Activated T-helper 1 cell treated with Interleukin-2 at 50 U/mL for 16 hours (primary cell): ENCODE measurements at places on chromosomes 6 and 20.
A peak's percentile ranks its signal among the peaks of the same experiment; 100 is the strongest.

DNA sequence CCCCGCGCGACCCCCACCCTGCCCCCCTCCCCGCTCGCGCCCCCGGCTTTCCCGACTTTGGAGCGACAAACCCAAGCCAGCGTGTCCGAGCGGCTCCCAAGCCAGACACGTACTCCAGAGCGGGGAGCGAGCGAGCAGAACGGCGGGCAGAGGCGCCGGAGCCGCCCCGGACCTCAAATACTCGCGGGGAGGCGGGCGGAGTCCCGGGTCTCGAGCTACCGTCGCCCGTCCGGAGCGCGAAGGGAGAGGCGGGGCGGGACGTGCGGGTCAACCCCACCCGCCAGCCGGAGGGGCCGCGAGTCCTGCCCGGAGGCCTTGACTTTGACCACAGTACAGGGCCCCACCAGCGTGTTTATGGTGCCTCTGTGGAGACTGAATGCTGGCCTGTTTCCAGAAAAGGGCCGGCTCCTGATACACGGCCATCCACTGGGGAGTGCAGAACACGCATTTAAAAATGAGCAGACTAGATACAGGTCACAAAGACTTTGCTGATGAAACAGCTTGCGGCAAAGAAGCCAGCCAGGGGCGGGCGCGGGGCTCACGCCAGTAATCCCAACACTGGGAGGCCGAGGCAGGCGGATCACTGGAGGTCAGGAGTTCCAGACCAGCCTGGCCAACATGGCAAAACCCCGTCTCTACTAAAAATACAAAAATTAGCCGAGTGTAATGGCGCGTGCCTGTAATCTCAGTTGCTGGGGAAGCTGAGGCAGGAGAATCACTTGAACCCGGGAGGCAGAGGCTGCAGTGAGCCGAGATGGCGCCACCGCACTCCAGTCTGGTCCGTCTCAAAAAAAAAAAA is at the start of gene SERPINB6:
Gene SERPINB6 (minus strand): TSS at position 148 of the 799 bp plus-strand sequence. CDS start 12,235 bp downstream, outside the sequence.
- peak; percentile 18 for DNase-seq

GRCh38 chr6:80438772-80439171 is 332.3 kb downstream of the BCKDHB start:
- no peak for DNase-seq

- DNase-seq: no peak
Observed at GRCh38 chr6:151512481-151512880, 18.7 kb downstream of the CCDC170 start.

DNA sequence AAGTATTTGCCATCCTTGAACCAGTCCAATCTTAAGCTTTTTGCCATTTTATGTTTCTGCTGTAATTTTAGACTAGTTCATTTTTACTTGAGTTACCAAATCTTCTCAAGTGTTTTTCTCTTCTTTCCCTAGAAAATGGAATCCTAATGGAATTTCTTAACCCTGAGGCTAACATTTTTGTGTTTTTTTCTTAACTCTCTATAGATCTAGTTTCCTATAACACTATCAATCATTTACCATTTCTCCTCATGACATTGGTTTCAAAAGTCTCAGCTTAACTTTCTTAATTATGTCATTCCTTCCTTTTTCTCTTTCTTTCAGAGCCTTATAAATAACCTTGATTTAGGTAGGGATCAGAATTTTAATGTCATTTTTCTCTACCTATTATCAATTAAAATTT is 54.8 kb downstream of the SENP6 start:
- no peak for DNase-seq

DNA sequence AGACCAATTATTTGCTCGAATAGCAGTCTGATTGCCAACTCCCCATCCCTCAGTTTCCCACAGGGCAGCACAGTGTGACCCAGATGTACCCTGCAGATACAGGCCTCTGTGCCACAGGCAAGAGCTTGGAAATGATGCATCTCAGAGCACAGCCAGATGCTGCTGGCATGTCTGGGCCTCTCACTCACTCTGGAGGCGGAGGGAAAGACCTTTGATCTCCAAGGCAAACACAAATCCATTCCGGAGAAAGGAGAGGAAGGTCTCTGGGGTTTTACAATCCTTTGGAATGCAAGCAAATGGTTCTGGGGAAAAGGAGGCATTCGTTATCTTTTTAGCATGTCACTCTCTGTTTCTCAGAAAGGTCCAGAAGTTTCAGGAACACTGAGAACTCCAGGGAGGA is 74.2 kb downstream of the RIOK1 start:
- no peak for DNase-seq

- no peak for DNase-seq
Observed at GRCh38 chr6:38599966-38600550, 39.7 kb downstream of the BTBD9 start.

DNA sequence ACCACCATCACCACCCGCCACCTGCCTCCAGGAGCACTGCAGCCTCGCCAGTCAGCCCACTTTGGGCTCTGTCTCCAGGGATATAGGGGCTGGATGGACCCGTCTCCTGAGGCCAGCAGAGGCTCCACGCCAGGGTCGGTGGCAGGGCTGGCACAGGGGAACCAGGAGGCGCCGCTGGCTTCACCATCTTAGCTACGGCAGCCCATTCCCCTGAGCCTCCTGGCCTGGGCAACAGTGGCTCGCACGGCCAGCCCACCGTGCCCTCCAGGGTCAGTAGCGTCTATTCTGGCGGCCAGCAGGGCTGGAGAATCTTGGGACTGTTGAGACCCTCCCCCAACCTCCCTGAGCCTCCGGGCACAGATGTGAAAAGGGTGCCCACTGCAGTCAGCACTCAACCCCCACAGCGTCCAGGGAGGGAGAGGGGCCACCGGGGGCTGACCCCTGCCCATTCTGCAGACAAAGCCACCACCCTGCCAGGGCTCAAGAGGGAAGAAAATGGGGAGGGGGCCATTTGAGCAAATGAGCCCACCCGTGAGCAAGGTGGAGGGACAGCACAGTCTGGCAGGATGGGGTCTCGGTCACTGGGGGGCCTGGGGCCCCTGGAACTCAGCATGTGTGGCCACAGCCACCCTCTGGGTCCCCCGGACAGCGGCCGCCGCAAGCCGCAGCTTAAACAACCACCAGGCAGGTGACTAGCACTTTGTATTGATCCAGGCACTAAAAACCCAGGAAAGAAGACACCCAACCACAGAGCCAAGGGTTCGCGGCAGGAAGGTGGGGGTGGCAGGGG is 28.7 kb downstream of the KCNQ2 start:
- no peak for DNase-seq

- no peak for DNase-seq
Observed at GRCh38 chr6:132675749-132676148, 16.8 kb upstream of the TAAR1 start.

DNA sequence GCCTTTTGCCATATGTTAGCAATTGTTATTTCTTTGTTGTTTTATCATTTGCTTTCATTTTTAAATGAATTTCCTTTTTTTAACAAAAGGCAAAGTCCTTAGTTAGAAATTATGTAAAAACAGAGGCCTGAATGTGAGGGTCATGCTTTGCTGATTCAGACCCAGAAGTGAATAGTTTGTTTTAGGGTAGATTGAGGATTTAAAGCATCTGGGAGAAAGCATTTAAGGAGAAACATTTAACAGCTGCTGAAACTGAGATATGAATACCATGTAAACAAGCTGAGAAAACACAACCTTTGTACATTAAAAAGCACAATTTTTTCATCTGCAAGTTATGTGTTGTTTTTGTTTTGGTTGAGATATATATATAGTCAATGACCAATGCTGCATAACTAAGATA is 8.0 kb downstream of the HTR1B start:
- DNase-seq: no peak

- no peak for DNase-seq
Observed at GRCh38 chr20:57040466-57040865, 226.0 kb downstream of the BMP7 start.

DNA sequence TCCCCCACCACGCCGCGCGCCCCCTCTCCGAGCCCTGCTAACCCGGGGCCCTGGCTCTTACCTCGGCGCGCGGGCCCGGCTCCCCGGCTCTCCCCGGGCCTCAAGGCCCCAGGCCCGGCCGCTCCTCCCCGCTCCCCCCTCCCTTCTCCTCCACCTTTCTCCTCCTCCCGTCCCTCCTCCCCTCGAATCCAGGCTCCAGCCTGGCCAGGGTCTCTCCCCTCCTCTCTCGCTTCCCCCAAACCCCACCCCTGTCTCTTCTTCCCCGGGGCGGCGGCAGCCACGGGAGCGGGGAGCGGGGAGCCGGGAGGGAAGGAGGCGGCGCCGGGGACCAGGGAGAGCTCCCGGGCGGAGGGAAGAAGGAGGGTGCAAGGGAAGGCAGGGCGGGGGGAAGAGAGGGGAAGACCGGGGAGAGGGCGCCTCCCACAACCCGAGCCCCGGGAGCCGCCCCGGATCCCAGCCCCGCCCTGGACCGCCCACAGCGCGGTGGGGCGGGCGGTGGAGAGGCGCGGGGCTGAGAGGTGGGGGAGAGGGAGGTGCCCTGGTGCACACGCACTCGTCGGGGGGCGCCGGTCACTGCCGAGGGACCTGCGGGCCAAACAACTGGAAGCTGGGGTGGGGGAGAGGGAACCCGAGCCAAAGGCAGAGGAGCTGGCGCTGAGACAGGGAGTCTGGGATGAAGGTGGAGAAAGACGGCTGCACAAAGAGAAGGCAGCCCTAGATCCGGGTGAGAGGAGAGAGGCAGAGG is at the start of gene GABBR1:
Gene GABBR1 (minus strand): TSS at position 395 of the 745 bp plus-strand sequence. CDS start 798 bp downstream, outside the sequence.
- peak; percentile 66 for DNase-seq

DNA sequence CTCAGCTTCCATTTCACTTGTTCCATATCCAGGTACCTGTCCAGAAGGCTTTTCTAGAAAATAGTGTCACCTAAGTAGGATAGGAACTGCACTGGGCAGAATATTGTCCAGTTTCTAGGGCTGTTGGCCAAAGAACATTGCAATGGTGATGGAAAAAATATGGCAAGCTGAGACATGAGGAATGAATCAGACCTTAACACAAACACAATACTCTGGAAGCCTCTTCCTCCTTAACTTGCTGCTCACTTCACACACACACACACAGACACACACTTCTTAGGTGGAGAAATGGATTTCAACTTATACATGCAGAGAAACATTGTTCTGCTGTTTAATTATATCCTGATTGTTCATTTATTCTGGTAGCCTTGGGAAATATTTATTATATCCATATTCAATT is 203.0 kb upstream of the RGS17 start:
- DNase-seq: no peak

- DNase-seq: no peak
Observed at GRCh38 chr6:33659986-33660385, 38.9 kb downstream of the ITPR3 start.

- DNase-seq: no peak
Observed at GRCh38 chr20:8809107-8809953, 259.6 kb upstream of the PLCB4 start.

DNA sequence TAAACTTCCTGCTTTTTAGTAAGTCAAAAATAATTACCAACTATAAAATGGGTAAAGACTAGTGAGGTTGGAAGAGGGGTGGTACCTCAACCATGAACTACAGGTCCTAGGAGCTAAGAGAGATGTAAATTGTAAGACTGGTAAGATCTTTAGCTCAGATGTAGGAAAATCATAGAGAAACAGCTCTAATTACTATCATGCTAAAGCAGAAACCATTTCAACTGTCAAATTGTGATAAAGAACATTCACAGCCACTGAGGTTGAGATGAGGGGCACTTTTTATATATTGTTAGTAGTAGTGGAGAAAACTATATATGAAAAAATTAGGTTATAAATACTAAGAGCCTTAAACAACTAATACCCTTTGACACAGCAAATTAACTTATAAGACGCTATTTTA is 20.0 kb downstream of the CDK19 start:
- no peak for DNase-seq

GRCh38 chr6:131862476-131862875 is 54.7 kb downstream of the ENPP1 start:
- DNase-seq: no peak

DNA sequence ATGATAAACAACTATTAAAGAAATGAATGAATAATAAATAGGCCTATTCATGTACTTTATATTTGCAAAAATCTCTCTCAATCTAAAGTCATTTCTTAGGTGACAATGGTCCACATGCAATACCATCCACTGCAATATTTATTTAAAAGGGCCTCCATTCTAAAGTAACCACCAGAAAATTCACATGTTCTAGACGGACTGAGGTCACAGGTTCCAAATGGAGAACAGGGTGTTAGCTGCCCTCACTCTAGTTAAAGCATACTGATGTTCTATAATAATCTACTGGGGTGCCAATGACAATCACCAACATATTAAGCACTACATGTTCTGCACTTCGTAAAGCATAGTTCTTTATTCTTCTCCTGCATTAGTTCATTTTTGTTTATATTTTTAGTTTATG is 1.2 kb downstream of the HBS1L start:
- DNase-seq: no peak

GRCh38 chr6:17182961-17183360 is 81.1 kb downstream of the STMND1 start:
- no peak for DNase-seq

DNA sequence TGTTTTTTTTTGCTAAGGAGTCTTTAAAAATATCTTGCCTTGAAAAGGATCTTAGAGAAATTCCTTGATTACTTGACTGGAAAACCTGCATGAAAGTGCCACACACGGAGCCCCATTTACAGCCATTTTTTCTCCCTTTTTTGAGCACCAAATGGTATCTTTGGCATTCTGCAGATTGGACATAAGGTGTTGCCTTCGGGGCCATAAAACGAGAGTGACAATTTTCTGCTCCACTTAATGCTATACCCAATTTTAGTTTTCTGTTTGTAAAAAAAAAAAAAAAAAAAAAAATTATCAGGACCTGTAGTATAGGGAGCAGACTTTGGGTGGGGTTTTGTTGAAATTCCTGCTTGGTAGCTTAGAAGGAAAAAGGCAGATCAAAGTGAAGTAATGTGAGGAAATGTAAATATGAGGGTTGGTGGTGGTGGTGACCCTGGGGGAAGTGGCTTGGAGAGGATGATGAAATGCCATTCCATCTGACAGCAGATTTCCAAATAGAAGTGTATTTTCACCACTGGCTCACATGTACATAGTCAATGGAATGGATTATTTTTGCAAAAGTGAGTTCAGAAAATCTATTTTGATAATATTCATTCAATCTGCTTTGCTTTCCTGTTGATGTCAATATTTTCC is 212.1 kb upstream of the SOX4 start:
- no peak for DNase-seq

GRCh38 chr6:113954653-113955052 is 16.3 kb downstream of the HDAC2 start:
- no peak for DNase-seq

- no peak for DNase-seq
Observed at GRCh38 chr6:119128252-119128912, 49.9 kb upstream of the FAM184A start.

- no peak for DNase-seq
Observed at GRCh38 chr6:79249136-79249535, 14.7 kb upstream of the HMGN3 start.
